ENCODE measurements at places on chromosomes 12 and 14.

DNA sequence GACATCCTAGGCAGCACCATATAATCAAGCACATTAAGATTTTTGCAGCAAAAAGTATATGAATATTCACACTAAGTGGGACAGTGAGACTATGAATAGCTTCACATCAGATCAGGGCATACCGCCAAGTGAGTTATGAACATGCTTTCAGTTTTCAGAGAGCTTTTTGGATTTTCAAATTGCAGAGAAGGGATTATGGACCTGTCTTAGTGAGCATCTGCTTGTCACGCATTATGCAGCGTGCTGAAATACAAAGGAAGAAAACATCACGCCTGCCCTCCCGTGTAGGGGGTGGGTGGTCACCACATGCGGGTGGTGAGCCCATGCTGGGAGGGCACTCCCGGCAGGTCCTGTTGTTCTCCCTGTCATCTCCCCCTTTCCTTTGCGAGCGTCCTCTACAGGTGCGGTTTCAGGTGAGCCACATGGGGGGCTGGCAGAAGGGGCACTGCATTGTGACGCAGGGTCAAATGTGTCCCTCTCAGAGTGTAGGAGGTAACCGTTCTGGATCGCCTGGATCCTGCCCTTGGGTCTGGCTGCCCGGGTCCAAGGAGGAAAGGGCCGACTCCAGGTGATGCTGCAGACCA is 42.6 kb downstream of the TRAF3 start:
- DNase-seq, result no peak

GRCh38 chr12:48351022-48351708 is 446 bp upstream of the ZNF641 start:
- peak; percentile 47 for DNase-seq

GRCh38 chr12:70609203-70609602 is 28.0 kb downstream of the PTPRB start:
- no peak for DNase-seq

DNA sequence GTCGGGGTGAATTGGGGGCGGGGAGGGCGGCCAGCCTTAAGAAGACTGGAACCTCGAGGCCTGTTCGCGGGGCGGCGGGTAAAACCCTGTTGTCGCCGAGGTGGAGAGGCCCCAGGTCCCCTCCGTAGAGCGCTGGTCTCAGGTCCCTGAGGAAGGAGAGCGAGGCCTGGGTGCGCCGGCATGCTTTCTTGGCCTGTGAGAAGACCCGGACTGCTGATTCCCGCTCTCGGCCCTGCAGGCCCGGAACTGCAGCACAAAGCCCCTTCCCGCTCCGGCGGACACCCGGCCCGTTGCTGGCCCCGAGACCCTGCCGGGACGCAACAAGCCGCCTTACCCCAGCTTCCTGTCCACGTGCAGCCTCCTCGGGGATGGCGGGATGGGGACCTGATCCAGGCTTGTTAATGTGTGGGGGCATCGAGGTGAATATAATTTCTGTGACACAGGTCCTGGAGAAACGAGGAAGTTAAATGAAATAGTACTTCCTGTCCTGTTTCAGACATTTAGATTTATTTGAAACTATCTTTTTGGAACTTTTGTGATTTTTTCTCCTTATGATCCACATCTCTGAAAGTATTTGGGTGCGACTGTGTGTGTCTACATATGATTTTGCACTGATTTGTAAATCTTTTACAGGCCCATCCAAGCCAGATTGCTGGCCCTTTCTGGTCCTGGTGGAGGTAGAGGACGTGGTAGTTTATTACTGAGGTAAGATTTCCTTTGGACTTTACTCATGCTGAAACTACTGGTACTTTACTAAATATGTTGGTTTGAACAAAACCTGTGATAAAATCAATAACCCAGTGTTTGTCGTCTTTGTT is 600 bp downstream of the PNN start:
- peak; percentile 66 for DNase-seq

- DNase-seq, result no peak
Observed at GRCh38 chr12:3281588-3282383, 204.6 kb downstream of the TSPAN9 start.

- no peak for DNase-seq
Observed at GRCh38 chr12:123238330-123238682, 5.1 kb downstream of the MTRFR start.

- no peak for DNase-seq
Observed at GRCh38 chr14:105484069-105484996, 2.4 kb upstream of the CRIP1 start.

- no peak for DNase-seq
Observed at GRCh38 chr14:60639674-60640073, 9.6 kb downstream of the SIX1 start.

Data from HepG2 (cell line).